ENCODE measurements at places on chromosomes 4 and X. TPM values are rescaled to one million over a fixed set of nuclear protein-coding genes. Genes with fewer than 3 reads are reported as not detected.
A peak's percentile ranks its signal among the peaks of the same experiment; 100 is the strongest.

DNA sequence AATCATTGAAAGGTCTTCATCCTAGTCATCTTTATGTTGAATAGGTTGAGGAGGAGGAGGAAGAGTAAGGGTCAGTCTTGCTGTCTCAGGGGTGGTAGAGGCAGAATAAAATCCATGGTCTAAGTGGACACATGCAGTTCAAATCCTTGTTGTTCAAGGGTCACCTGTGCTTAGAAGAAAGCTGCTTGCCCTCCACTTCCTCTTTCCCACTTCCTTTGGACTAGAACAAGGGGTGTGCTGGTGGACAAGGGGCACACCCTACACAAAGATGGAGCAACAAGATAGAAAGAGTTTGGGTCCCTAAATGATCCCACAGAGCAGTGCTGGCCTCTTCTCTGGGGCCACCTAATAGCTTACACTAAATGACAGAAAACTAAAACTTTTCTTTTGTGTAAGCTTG lies 47.9 kb downstream of the HSD17B13 start:
- H3K4me1 ChIP-seq, result peaks cover 3% of the 10 kb centered on the region
- H3K27ac ChIP-seq, result no peak overlapping the region
- no peaks in the 10 kb centered on the region for H3K36me3 ChIP-seq
- no peaks in the 10 kb centered on the region for H3K27me3 ChIP-seq

Gene MAGEB10
- total RNA-seq, result not detected

DNA sequence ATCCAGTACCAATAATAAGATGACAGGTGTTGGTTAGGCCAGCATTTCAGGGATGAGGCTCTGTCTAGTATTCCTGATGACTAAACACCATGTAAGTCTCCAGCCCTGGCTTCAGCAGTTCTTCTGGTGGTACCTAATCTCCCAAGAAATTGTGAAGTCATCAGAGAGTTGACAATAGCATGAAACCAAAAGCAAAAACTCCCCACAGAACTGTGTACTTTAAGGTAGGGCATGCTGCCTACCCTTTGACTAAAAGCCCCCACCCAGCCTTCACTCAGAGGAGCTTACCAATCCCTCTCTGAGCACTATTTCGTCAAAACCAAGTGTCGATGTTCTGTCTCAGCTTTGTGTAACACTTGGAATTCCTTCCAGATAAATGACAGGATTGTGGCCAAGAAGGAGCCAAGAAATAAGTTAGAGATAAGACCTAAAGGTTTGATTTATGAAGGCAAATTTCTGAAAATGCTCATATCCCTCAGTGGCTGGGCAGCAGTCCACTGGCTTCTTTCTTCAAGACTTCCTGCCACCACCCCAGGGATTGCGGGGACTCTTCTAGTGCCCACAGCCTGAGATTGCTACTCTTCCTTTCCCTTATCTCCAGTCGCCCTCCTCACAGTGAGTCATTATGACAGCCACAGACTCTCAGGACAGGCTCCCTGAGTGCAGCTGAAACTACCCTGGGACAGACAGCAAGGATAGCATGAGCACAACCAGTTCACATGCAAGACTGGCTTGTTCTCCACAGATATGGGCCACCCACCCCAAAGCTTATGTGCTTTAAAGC lies 67.3 kb upstream of the LHFPL1 start:
- H3K4me1 ChIP-seq, result no peaks in the 10 kb centered on the region
- H3K27me3 ChIP-seq, result no peaks in the 10 kb centered on the region
- H3K4me3 ChIP-seq, result no peak overlapping the region
- no peak overlapping the region for H3K27ac ChIP-seq
- no peak for DNase-seq

Gene HELT
- total RNA-seq, result not detected

DNA sequence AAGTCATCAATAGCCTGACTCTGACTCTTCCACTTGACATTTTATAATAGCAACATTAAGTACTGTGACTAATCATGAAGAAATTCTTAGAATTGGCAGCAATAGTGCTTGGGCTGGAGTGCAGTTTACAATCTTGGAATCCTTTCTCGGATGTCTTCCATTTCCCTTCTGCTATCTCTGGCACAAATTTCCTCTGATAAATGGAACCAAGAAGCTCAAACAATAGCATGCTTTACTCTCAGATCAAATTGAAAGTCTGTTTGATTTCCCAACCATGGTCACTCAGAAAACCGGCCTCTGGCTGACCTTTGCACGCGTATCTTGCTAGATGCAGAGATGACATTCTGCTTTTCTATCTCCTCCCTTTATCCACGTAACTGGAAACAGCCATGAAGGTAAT lies 99.0 kb upstream of the SPANXC start:
- no peaks in the 10 kb centered on the region for H3K4me1 ChIP-seq
- no peaks in the 10 kb centered on the region for H3K36me3 ChIP-seq
- no peak overlapping the region for H3K4me3 ChIP-seq
- DNase-seq, result no peak
- no peaks in the 10 kb centered on the region for H3K27me3 ChIP-seq
- H3K27ac ChIP-seq, result no peak overlapping the region

GRCh38 chrX:63739885-63740284 lies 45.1 kb downstream of the ARHGEF9 start:
- no peak overlapping the region for H3K4me3 ChIP-seq
- H3K27ac ChIP-seq, result no peak overlapping the region
- peaks cover 34% of the 10 kb centered on the region for H3K4me1 ChIP-seq
- no peak for DNase-seq
- no peaks in the 10 kb centered on the region for H3K27me3 ChIP-seq

DNA sequence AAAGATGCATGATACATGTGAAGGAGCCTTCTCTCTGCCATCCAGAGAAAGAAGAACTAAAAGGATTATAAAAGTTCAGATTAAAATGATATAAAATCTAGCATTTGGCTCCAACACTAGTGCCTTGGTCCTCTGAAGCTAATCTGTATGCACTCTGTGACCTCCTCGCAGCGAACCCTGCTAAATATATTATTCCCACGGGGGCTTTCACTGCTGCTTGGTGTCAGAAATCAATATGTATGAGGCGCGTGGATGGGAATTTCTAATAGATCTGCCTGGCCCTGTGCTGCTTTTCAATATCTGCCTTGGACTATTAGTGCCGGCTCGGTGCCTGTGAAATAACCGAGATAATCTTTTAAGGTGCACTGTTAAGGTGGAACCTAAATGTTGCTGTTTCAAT lies 69.7 kb downstream of the CXXC4 start:
- H3K27me3 ChIP-seq, result no peaks in the 10 kb centered on the region
- H3K27ac ChIP-seq, result peak overlapping the region; percentile 41
- DNase-seq, result no peak
- no peaks in the 10 kb centered on the region for H3K36me3 ChIP-seq

Gene HTN3
- not detected for total RNA-seq

DNA sequence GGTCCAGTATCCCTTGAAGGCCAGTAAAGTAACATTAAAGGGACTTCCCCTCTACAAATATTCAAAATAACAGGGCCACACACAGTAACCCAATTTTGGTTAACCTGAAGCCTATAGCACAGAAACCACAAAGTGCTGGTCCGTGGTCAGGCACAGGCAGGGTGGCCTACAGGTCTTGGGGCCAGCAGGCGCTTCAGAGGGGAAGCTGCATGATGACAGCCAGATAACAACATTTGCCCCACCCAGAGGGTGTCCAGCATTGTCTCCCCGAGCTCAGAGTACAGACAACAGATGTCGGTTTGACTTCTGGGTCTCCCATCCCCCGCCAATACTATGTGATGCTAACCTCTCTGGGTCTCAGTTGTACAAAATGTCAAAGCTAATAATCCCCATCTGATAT lies 51.1 kb downstream of the SH3KBP1 start:
- no peaks in the 10 kb centered on the region for H3K4me1 ChIP-seq
- DNase-seq, result no peak
- H3K4me3 ChIP-seq, result no peak overlapping the region
- no peaks in the 10 kb centered on the region for H3K27me3 ChIP-seq
- H3K36me3 ChIP-seq, result no peaks in the 10 kb centered on the region
- no peak overlapping the region for H3K27ac ChIP-seq

DNA sequence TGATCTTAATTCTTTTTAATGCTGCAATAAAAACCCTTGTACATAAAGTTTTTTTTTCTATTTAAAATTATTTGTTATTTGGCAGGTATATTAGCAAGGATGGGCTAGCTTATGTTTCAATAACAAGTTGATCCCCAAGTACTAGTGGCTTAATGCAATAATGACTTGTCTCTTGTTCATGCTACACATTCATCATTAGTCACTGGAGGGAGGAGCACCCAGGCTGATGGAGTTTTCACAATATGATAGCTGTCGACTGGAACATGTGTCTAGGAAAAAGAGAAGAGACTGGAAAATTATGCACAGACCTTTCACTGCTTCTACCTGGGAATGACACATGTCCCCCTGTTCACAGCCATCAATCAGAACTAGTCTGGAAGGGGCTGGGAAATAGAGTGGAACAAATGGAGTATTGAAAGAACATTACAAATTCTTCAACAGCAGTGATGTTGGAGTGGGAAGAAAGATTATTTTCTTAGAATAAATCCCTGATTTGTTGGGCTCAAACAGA lies 387.9 kb upstream of the RPS6KA3 start:
- no peak for DNase-seq
- no peak overlapping the region for H3K4me3 ChIP-seq
- no peaks in the 10 kb centered on the region for H3K27me3 ChIP-seq
- no peak overlapping the region for H3K27ac ChIP-seq
- H3K4me1 ChIP-seq, result no peaks in the 10 kb centered on the region
- H3K36me3 ChIP-seq, result no peaks in the 10 kb centered on the region

- no peak for DNase-seq
- no peaks in the 10 kb centered on the region for H3K36me3 ChIP-seq
- H3K4me1 ChIP-seq, result peaks cover 42% of the 10 kb centered on the region
- H3K27me3 ChIP-seq, result no peaks in the 10 kb centered on the region
- no peak overlapping the region for H3K4me3 ChIP-seq
- H3K27ac ChIP-seq, result peak overlapping the region; percentile 76
Measured at GRCh38 chr4:168501407-168501806, 4.6 kb downstream of the PALLD start.

DNA sequence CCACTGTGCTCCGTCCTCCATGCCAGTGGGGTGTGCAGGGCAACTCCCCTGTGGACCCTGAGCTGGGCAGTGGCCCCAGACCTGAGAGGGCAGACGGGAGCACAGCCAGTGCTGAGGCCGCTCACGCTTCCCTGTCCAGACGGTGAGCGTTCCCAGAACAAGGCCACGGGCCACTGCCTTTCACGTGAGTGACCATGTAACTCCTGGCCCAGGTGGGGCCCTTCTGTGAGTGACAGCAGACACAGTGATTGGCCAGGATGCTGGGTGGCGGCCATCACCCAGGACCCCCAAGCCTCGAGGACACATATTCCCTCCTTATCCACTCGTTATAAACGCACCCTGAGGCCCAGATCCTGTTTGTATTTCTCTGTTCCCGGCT lies 10.5 kb downstream of the NSG1 start:
- peaks cover 94% of the 10 kb centered on the region for H3K27me3 ChIP-seq
- no peak overlapping the region for H3K27ac ChIP-seq
- DNase-seq, result no peak
- H3K4me1 ChIP-seq, result no peaks in the 10 kb centered on the region
- no peak overlapping the region for H3K4me3 ChIP-seq
- H3K36me3 ChIP-seq, result no peaks in the 10 kb centered on the region

Gene AMTN
- not detected for total RNA-seq

DNA sequence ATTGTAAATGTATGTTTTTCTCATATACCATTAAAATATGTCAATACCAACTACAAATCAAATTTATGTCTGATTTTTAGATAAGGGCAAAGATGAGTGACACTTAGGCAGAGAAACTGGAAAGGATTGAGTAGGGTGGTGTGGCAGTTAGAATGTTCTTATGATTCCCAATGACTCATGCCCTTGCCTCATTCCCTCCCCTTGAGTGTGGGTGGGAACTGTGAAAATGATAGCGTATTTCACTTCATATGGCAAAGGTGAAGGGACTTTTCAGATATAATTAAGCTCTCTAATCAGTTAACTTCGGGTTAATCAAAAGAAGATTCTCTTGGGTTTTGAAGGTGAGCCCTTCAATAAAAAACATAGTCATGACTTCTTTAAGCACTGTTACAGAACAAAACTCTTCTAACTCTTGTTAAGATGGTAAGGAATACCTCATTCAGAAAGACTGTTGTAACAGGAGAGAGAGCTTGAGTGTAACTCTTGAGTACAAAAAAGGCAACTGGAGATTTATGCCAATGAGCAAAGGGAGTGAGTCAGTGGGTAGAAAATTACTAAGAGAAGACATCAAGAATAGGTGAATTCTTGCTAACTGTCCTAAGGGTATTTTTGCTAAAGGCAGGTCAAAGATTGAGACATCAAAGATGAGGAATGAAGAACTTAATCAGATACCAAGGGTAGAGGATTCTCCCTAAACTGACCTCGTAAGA lies 329.5 kb downstream of the KCTD8 start:
- no peak for DNase-seq
- no peak overlapping the region for H3K4me3 ChIP-seq
- no peak overlapping the region for H3K27ac ChIP-seq
- H3K36me3 ChIP-seq, result no peaks in the 10 kb centered on the region
- no peaks in the 10 kb centered on the region for H3K27me3 ChIP-seq

DNA sequence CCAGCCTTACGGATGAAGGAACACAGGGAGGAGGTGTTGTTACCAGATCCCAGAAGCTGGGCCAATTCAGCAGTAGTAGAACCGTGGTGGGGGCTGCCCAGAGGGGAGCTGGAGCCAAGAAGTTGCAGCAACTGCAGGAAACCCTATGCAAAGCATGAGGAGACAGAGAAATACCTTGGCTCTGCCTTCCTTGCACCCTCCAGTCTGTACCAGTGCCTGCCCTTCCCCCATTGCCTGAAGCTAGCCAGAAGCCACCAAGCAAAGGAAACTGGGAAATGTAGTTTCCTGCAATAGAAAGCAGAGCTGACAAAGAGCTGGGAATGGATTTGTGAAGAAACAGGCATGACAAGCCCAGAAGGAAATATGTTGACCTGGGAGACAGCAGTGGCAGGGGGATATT lies 108.7 kb upstream of the FUNDC1 start:
- H3K4me3 ChIP-seq, result no peak overlapping the region
- DNase-seq, result no peak
- H3K27ac ChIP-seq, result no peak overlapping the region
- H3K4me1 ChIP-seq, result no peaks in the 10 kb centered on the region
- H3K27me3 ChIP-seq, result no peaks in the 10 kb centered on the region

GRCh38 chrX:66012094-66012534 lies 27.8 kb downstream of the VSIG4 start:
- H3K27ac ChIP-seq, result no peak overlapping the region
- H3K4me1 ChIP-seq, result no peaks in the 10 kb centered on the region
- H3K4me3 ChIP-seq, result no peak overlapping the region
- H3K27me3 ChIP-seq, result no peaks in the 10 kb centered on the region

Gene CT47B1
- not detected for total RNA-seq

GRCh38 chr4:4439782-4440181 lies 52.9 kb downstream of the NSG1 start:
- H3K27ac ChIP-seq, result no peak overlapping the region
- no peaks in the 10 kb centered on the region for H3K27me3 ChIP-seq
- peaks cover 36% of the 10 kb centered on the region for H3K36me3 ChIP-seq
- no peak overlapping the region for H3K4me3 ChIP-seq

GRCh38 chr4:110589297-110589696 lies 33.6 kb downstream of the PITX2 start:
- H3K27ac ChIP-seq, result no peak overlapping the region
- H3K4me1 ChIP-seq, result no peaks in the 10 kb centered on the region
- H3K4me3 ChIP-seq, result no peak overlapping the region

GRCh38 chr4:20615486-20616260 lies 84.6 kb upstream of the PACRGL start:
- no peaks in the 10 kb centered on the region for H3K36me3 ChIP-seq
- no peak overlapping the region for H3K4me3 ChIP-seq
- no peaks in the 10 kb centered on the region for H3K27me3 ChIP-seq
- no peaks in the 10 kb centered on the region for H3K4me1 ChIP-seq
- H3K27ac ChIP-seq, result no peak overlapping the region

Gene NDST3
- not detected for total RNA-seq

- no peak overlapping the region for H3K27ac ChIP-seq
- peaks cover 21% of the 10 kb centered on the region for H3K36me3 ChIP-seq
- DNase-seq, result no peak
- H3K4me1 ChIP-seq, result no peaks in the 10 kb centered on the region
- H3K4me3 ChIP-seq, result no peak overlapping the region
Measured at GRCh38 chrX:74117962-74118902, 185.7 kb upstream of the ZCCHC13 start.

Gene CT45A1
- not detected for total RNA-seq

All from left ventricle myocardium inferior (tissue), 1 donor.